ENCODE measurements at places on chromosomes 3 and 15. TPM values are rescaled to one million over a fixed set of nuclear protein-coding genes. Genes with fewer than 3 reads are reported as not detected.

The CLRN1 gene
- not detected for total RNA-seq

The GUCA1C gene
- not detected for total RNA-seq

The MINDY4B gene
- not detected for total RNA-seq

The TF gene
- under 0.01 TPM for total RNA-seq

The PLA2G4F gene
- total RNA-seq = 0.12 TPM

The CDCP1 gene
- 27.7 TPM for total RNA-seq

The ZBED2 gene
- total RNA-seq = under 0.01 TPM

The GOLGA8T gene
- total RNA-seq = not detected

The UNC13C gene
- not detected for total RNA-seq

The PPP1R14D gene
- not detected for total RNA-seq

The LMAN1L gene
- not detected for total RNA-seq

The LIPC gene
- 0.37 TPM for total RNA-seq

The XYLB gene
- 5.4 TPM for total RNA-seq

The RTP1 gene
- total RNA-seq = not detected

The GAP43 gene
- 0.50 TPM for total RNA-seq

The CNTN3 gene
- total RNA-seq = 5.0 TPM

The DYNLT2B gene
- 7.9 TPM for total RNA-seq

The IL20RB gene
- total RNA-seq = 1.8 TPM

The RPL39L gene
- 65.0 TPM for total RNA-seq

The DGKG gene
- total RNA-seq = 6.3 TPM

The NXPE3 gene
- 25.2 TPM for total RNA-seq

The CYP11A1 gene
- 0.11 TPM for total RNA-seq

The PSMD2 gene
- total RNA-seq = 711 TPM

The THAP10 gene
- total RNA-seq = 4.6 TPM

The GOLGA6B gene
- not detected for total RNA-seq

The DUOXA2 gene
- total RNA-seq = not detected

The ADIPOQ gene
- not detected for total RNA-seq

The NLGN1 gene
- total RNA-seq = 20.1 TPM

The CP gene
- not detected for total RNA-seq

The VWA5B2 gene
- not detected for total RNA-seq

The RTP3 gene
- not detected for total RNA-seq

The PLA2G4E gene
- not detected for total RNA-seq

The ZFYVE19 gene
- total RNA-seq = 31.5 TPM

The IL5RA gene
- total RNA-seq = not detected

The IP6K1 gene
- total RNA-seq = 30.5 TPM

The SPSB4 gene
- not detected for total RNA-seq

The KLHL6 gene
- total RNA-seq = under 0.01 TPM

The ARL6 gene
- 13.2 TPM for total RNA-seq

The CA12 gene
- 128 TPM for total RNA-seq

The IL17RD gene
- total RNA-seq = 6.5 TPM

The HCN4 gene
- not detected for total RNA-seq

The GOLGA8H gene
- total RNA-seq = 0.33 TPM

The NANOGP8 gene
- not detected for total RNA-seq
